ENCODE measurements at places on chromosomes 4 and X.

GRCh38 chr4:36067116-36067515, 177.2 kb downstream of the ARAP2 start:
- DNase-seq = no peak

DNA sequence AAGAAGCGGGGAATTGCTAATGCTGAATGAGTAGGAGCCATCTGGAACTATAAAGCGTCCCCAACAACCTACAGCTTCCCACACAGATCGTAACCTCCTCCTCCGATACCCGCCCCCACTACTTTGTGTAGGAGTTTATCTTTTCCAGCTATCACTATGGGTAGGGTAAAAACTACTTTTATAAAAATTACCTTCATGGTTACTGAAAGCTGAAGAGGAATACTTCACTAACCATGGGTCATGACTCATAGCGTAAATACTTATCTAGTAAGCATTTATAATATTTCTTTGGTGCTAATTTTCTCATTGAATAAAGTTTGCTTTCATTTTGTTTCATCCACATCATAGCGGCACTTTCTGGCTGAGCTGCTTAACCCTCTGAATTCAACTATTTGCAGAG, 79.4 kb upstream of the TNIP3 start:
- no peak for DNase-seq

DNA sequence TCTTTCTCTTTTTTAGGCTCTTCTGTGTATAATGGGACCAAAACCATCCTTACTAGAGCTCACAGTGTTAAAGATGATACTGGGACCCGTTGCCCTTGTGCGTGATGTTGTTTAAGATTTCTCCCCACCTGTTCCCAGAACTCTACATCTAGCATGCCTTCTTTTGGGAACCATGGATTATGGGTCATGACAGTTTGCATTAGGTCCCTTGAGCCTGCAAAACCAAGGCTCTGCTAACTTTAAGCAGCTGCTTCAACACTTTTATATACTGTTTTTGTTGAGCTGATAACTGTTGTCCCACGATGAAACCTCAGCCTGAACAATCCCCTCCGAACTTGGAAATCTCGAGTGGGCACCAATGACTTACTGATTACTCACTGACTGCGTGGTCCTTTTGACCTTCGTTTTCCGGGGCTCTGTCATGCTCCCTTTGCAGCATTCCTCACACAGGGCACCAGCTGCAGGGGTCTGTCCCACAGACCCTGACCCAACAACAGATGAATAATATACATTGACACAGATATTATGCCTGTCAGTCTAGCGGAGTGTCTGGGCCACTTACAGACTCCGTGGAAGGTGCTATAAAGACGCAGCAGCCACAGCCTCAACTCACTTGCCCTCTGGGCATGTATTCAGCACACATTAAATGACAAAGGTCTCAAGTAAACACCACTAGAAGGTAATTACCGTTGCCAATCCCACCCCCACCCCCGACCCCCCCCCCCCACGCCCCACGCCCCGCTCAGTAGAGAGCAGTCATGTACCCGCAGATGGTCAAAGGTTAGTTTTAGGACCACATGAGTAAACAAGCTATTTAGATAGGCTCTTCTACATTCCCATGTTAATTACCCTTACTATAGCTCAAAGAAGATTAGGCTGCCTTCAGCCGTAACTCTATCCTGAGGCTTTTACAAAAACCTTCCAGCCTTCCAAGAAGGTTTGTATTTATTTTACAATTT, 162.0 kb upstream of the WDFY3 start:
- no peak for DNase-seq

DNA sequence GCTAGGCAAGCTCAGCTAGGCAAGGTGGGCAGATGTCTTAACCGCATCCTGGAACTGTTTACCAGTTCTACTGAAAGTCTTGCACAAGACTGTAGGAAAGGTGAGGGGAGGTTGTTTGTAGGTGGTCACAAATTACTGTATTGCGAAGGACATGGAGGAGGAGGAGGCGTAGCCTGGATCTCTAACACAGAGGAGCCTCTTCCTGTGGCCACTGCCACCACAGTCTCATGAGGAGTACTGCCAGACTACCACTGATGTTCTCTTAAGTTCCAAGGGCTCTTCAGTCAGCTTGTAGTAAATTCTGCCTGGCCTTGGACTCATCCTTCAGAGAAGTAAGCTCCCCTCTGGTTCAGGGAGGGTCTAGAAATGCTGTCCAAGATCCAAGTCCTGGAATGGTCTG, 258.6 kb downstream of the FAT4 start:
- no peak for DNase-seq

Data from Peyer's patch (tissue), 4 donors.